ENCODE measurements at places on chromosomes 2 and 18.
A peak's percentile ranks its signal among the peaks of the same experiment; 100 is the strongest.

DNA sequence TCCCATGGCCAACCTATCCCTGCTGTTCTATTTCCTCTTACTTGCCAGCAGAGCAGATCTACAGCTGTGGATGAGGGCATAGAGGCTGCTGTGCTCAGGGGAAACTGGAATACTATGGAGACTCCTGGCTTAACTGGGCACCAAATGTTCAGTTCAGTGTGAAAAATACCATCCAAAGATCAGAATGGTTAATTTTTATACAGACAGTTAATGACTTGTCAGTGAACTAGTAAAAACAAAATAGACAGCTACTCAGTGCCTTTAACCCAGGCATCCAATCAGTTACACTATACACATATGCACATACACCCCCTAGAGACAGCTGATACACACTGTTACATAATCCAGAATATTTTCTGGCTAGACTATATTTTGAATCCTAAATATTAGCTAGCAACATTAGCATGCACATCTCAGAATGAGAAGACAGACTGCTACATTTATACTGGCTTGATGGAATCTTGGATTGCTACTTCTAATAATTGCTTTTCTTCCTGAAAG is 59.1 kb upstream of the WIPF1 start:
- DNase-seq = no peak

DNA sequence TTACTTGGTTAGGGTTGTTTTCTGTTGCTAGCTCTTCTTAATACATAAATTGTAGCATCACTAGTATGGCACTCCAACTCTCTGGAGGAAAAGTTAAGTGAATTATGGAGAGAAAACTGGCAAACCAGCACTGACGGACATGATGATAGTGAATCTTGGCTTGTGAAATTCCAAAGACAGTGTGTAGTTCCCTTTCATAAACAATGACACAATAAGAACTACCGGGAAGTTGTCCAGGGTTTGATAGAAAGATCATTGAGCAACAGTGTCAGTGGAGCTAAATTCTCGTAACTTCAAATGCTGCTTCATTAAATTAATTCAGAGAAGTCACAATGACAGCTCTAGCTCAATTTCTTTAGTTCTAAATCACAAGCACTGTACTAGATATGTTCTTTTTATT is 66.5 kb downstream of the RIT2 start:
- no peak for DNase-seq

DNA sequence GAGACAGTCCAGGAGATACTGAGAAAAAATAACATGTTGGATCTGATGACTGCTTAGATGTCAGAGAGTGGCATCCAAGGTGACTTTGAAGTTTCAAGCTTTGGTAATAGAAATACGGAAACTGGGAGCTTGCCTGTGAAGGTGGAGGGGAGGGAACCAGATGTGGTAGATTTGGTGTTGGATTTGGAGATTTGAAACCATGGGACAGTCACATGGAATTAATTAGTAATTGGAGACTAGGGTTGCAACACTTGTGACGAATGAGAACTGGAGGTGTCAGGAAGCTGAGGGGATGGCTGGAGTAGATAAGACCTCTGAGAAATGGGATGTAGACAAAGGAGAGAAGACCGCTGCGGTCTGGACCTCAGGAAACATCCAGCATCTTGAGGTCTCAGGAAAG is 46.7 kb downstream of the RPL37A start:
- DNase-seq = no peak

DNA sequence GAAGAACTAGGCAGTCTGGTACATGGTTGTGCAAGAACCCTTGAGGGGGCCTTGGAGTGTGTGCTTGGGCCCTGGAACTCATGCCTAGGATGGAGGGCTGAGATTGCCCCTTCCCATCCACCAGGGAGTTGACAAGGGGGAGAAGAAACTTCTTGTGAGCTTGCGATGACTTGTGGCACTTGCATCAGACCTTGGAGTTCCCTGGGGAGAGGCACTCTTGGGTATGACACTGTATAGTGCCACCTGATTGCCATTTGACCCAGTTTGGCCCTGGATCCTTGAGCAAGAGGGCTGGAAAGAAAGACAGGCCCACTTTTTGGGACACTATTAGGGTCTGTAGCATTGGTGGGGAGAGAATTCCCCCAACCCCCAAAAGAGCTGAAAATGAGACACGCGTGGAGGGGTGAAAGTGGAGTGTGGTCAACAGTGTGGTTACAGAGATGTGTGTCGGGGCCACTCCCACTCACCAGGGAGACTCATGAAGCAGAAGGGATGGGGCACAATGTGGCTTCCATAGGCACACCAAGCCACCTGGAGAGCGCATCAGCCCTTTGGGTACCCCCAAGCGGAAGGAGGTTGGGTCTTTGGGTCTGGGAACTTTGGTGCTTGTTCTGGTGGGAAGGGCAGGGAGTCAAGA is 101.3 kb downstream of the MSH2 start:
- no peak for DNase-seq

DNA sequence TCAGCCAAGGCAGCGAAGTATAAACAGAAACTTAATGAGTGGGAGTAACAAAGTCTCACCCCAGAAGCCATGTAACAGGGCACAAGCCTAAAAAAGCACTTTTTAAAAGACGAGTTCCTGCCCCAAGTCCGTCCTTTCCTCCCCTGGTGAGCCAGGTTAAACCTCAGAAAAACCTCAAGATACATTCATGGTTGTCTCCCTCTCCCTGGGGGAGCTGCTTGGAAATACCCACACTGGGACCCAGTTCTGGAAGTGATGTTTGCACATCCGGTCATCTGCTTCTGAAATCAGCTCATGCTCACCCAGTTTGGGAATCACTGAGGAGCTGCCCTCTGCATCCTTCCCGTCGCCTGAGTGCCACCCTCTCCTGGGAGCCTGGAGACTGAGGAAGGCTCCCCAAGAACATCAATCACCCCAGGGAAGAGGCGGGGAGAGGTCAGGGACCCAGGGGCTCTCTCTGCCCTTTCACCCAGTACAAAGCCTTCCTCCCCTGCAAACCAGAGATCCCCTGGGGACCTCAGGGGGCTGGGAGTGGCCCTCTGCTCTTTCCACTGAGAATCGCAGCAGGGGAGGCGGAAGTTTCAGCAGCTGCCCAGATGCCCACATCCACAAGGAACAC is 150.6 kb upstream of the AGAP1 start:
- DNase-seq = no peak

- DNase-seq = no peak
These were observed 59.2 kb upstream of the SCYGR2 start for GRCh38 chr2:227539465-227539956.

GRCh38 chr2:104406261-104406726 is 447.6 kb upstream of the POU3F3 start:
- no peak for DNase-seq

DNA sequence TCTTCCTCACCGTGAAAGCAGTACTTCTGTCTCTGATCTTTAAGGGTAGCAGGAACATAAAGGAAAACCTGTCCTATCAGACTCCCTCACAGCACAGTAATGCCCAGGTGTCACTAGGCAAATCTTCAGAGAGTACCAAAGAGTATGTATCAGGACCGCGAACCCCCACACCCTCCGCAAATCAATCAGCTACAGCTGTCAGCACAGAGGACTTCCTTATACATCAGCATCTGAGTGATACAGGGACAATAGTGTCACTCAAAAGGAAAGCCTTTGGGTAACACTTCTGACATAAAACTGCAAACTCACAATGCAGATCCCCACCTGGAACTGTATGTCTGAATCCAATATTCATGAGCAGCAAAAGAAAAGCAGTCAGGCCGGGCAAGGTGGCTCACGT is 2.6 kb downstream of the AFG3L2 start:
- no peak for DNase-seq

- no peak for DNase-seq
These were observed 273.5 kb downstream of the RNF144A start for GRCh38 chr2:7190587-7191324.

DNA sequence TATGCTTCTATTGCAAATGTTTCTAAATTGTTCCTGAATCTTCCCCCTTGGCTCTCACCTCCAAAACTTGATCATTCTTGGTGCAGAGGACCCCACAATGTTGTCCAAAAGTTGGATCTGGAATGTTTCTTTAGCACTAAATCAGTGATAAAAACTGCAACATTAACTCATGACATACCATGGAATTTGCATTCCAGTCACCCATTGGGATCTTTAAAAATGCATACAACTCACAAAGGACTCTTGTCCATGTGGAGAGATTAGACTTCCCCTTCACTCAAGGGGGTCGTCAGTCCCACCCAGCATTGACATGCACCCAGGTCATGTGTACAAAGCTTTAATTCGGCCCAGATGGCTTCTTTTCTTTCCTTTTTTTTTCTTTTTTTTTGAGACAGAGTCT is 169.3 kb downstream of the SETBP1 start:
- no peak for DNase-seq

DNA sequence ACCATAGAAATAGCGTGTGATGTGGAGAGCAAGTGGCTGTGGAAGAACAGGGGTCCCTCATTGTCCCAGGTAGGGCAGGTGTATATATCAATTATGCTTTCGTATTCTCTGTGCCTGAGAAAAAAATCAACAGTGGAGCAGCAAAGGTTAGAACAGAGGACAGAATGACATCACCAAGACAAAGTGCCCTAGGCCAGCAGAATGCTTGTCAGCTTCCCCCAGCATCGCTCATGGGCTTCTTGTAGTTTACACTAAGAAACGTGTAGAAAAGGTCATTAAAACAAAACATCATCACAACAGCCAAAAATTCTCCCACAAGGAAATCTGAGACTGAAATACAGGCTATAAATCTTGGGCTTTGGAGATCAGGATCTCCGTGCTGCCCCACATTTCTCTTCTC is 288.0 kb downstream of the TDRD15 start:
- no peak for DNase-seq

GRCh38 chr2:235467588-235467987 is 26.3 kb upstream of the AGAP1 start:
- no peak for DNase-seq

GRCh38 chr18:37442477-37442876 is 123.1 kb downstream of the CELF4 start:
- DNase-seq = no peak

- no peak for DNase-seq
These were observed 266.3 kb upstream of the SLC14A2 start for GRCh38 chr18:45349019-45349418.

- DNase-seq = no peak
These were observed 194.8 kb downstream of the ZNF804A start for GRCh38 chr2:184793176-184793575.

GRCh38 chr2:170887496-170887895 is 41.6 kb upstream of the GORASP2 start:
- DNase-seq = no peak

DNA sequence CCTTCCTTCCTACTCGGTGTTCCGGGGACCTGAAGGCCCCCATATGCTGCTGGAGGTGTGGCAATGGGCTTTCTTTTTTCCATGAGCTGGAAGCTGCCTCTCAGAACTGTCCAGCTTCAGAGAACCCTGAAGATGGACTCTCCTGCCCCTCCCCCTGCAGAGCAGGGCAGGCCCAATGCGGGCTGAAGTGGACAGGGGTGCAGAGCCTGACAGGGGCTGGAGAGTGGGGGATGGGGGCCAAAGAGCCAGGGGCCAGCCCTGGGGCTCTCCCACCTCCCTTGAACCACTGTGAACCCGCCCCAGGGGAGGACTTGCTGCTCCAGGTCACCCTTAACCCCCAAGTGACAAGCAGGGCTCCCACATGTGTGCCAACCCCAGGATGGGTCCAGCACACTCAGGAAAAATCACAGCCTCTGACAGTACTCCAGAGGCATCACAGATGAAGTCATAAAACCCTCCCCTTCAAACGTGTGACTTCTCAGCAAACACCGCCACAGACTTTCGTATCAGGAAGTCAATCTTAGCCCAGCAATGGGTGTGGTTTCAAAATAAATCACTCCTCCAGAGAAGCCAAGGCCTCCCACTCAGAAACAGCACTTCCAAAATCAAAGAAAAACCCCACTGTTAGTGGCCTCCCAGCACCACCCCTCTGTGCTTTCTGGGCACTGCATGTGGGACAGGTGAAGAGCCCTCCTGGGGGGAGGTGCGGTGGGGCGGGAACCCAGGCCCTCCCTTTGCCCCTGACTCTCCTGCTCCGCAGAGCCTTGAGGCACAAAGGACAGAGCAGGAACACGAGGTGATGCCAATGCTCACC is 135.8 kb downstream of the HDAC4 start:
- peak; percentile 50 for DNase-seq

DNA sequence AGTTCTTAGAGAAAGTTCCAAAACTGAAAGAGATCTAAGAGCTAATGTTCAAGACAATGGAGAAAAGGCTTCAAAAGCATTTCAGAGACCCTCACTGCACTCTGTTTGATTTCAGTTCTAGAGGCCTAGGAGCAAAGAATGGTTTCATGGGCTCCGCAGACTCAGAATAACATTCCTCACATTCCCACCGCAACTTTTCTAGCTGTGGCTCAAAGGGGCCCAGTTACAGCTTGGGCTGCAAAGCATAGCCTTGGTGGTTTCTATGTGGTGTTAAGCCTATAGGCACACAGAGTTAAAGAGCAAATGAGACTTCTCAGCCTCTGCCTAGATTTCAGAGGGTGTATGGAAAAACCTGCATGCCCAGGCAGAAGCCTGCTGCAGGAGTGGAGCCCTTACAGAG is 73.0 kb downstream of the FSIP2 start:
- DNase-seq = no peak

DNA sequence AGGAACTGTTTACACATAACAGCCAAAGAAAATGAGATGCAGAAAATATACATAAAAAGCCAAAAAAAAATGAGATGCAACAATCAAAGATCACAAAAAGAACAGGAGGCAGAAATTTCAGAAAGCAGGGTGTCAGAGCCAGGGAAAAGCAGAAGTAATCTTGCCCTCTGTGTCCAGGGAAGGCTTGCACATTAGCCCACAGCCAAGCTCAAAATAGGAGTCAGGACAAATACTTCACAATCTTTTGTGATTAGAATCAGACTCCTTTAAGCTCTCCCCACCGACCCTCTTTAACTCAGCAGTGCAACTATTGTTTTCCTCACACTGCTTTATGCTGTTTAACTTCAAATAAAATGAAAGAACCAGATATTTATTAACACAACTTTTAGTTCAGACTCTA is 34.6 kb downstream of the IAH1 start:
- DNase-seq = no peak

- DNase-seq = no peak
These were observed 120.5 kb upstream of the SCN7A start for GRCh38 chr2:166614503-166614902.

DNA sequence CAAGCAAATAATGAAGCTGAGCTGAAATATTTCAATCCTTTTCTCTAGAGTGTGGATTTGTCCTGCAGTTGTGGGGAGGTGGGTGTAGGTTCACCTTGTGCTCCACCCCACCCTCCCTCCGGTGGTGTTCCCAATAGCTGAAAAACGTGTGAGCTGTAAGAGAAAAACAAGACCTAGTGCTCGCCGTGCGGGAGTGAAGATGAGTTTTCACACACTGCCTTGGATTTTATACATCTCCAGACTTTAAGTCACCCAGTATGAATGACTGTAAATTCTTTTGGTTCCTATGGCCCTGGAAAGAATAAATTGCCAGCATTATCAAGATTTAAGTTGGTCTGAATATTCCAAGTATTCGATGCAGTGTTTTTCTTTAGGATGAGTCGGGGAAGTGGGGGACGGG is 1.9 kb upstream of the SOX11 start:
- DNase-seq = no peak

Measured in natural killer cell (primary cell).